Substantia nigra (tissue), 51 donors: ENCODE measurements at places on chromosomes 7 and 10.
A peak's percentile ranks its signal among the peaks of the same experiment; 100 is the strongest.

DNA sequence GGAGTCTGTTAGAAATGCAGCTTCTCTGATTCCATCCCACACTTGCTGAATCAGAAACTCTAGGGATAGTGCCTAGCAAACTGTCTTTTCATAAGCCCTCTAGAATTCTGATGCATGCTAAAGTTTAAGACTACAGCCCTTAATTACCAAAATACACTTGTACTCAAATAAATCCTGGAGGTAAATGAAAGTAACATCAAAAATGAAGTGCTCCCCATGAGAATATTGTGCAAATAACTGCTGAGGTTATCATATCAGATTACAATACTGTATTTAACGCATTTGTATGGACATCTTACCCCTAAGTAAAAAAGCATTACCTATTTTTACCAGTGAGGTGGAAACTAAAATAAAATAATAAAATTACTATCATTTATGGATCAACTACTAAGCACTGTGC is 104.7 kb downstream of the CHCHD3 start:
- no peak for DNase-seq

- DNase-seq: peak; percentile 21
These were observed 1.5 kb upstream of the GRIFIN start for GRCh38 chr7:2477447-2478398.

- DNase-seq: no peak
These were observed 18.9 kb downstream of the JMJD1C start for GRCh38 chr10:63446716-63447440.

- no peak for DNase-seq
These were observed at the start of gene KCNIP2 for GRCh38 chr10:101843032-101844021. Gene KCNIP2, minus strand, starts transcription at chr10:101843800. Its CDS starts 232 bp downstream, at chr10:101843568.

GRCh38 chr10:116721547-116722392 is 20.6 kb downstream of the HSPA12A start:
- no peak for DNase-seq

DNA sequence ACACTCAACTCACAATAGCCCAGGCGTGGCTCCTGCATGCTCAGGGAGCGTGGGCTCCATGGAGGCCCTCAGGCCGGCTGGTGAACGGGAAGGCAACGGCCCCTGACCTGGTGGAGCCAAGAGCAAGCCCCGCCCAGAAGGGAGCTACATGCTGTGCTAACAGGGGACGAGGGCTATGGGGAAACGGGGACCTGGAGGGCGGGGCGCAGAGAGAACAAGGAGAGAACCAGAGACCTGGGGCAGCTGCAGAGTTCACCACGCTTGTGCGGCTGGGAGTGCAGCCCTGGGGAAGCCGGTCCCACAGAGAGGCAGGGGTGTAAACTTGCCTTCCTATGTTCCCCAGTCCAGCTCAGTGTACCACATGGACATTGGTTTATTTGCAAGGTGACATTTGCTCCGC is 69.2 kb upstream of the PPP2R2D start:
- no peak for DNase-seq

GRCh38 chr7:127912901-127913300 is 118.3 kb downstream of the LRRC4 start:
- DNase-seq: no peak

DNA sequence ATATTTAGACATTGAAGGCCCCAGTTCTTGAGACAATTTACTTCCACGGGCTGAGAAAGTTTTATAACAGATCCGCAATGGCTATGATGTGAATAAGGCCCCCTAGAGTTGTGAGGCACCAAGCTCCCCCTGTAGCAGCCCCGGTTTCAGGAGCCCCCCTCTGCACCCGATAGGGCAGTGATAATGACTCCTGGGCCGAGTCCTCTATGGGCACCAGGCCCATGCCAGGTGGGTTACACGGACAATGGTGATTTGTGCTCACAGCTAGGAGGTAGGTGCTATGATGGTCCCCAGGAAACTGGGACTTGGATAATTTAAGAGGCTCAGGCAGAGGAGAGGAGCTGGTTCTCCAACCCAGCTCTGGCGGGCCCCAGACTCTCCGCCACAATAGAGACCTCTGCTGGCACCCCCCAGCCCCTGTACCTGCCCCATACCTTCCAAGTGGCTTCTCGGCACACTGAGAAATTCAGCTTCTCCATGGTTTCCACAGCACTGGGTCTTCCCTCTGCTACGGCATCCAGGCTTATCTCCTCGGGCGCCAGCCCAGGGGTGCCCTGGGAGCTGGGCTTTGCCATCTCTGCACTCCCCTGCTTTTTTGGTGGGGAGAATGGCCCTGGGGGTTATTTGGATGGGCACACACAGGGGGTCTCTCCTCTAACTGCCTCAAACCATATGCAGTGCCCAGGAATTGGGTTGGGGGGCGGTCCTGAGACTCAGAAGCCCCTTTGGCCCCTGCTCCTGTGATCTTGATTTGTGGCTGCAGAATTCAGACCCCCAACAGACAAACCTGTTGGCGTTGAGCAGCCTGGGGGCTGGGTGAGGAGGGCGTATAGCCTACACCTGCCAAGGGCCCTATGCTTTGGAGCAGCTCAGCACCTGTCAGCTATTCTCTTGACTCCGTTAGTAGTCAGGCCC is 12.2 kb upstream of the KCP start:
- DNase-seq: no peak

DNA sequence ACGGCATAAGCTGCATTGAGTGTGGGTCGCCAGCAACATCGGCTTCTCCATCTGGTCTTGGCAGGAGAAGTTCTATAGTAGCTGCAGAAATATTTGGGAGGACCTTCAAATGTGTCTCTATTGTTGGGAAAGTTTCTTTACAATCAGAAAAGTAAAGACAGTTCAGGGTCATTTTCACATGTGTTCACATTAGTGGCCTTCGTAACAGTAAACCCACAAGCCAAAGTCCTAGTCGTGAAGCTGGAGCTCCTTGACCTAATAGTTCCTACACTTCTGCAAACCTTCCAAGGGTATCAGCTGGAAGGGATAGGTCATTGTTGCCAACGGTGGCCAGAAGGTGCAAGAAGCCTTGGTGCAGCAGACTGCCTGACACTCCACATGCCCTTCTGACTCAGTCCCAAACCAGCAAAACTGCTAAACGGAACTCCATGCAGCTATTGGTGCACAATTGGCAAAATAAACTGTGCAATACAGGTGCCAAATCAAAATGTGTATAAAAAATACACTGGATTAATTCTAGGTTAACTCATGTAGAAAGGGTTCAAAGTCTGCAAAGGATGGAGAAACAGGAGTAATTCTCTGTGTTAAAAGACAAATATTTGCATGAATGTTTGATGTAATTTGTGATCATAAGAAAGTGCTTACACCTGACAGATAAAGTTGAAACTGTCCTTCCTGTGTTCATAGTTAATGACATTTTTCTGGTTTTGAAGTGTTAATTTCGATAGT is 102.8 kb upstream of the EGFR start:
- DNase-seq: no peak

GRCh38 chr10:12729885-12730284 is 271.6 kb downstream of the CCDC3 start:
- DNase-seq: no peak

GRCh38 chr7:103710247-103710646 is 264.2 kb upstream of the SLC26A5 start:
- DNase-seq: no peak

DNA sequence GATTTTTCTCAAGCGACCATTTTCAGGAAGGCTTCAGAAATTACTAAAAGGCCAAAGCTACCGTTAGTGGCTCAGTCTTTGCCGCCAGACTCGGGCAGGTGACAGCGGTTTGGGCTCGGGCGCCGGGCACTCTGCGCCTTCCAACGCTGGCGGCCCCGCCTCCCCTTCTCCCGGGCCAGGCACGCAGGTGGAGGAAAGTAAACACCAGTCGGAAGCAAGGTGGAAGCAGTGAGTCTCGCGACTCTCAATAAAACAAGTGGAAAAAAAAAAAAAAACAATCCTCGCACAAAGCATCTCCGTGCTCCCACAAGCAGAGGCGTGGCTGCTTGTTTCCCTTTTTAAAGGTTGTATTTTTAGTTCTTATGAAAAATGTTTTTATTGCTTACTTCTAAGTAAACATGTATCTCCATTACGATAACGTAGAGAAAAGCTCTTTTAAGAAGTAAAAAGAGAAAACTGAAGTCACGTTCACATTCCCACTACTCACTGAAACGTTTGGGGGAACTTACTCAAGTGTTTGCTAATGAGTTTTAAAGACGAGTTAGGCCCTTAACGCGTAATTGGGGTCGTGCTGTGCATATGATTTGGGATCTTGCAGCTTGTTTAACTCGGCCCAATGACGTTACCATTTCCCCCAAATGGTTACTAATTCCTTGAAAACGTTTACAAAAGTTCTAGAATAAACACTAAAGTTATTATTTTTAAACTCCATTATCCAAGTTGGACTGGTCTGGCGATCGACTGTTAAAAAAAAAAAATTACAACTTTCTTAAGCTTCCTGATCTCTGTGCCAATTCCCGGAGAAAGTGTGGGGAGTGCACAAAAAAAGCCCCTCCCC is 864 bp downstream of the CDCA7L start:
- DNase-seq: no peak

- DNase-seq: no peak
These were observed 30.0 kb upstream of the KDM7A start for GRCh38 chr7:140206616-140207389.

DNA sequence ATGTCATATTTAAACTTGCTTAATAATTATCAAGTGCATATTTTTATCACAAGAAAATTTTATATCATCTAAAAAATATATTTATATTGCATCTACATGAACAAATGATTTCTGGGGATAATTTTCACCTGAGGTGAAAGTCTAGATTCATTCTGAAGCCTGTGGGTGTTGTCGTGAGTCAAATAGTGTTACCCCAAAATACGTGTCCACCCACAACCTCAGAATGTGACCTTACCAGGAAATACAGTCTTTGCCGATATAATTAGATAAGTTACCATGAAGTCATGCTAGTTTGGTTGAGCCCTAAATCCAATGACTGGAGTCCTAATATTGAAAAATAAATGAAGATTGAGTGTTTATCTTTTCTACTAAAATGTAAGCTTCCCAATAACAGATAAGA is 203.0 kb upstream of the MDFIC start:
- no peak for DNase-seq

- no peak for DNase-seq
These were observed 6.3 kb downstream of the ACTL6B start for GRCh38 chr7:100649826-100650565.

- no peak for DNase-seq
These were observed 170.8 kb upstream of the KLF14 start for GRCh38 chr7:130904792-130905191.

DNA sequence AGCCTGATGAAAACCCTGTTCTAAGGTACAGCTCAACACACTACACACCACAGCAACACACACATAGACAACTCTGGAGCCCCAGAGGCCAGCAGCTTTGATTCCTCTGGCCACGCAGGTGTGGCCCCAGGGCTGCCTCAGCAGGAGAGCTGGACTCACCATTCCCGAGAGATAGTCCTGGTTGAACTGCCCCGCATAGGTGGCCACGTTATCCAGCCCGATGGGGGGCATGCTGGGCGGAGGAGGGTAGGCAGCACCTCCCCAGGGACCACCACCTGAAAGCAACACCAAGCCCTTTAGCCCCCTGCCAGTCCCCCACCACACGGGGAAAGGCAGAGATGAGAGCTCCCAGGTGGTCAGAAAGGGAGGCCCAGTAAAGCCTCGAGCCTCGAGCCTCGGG is 34.7 kb downstream of the ANXA11 start:
- no peak for DNase-seq

- DNase-seq: no peak
These were observed 26.6 kb upstream of the FAM20C start for GRCh38 chr7:165661-166337.

- no peak for DNase-seq
These were observed 769.3 kb downstream of the KCNMA1 start for GRCh38 chr10:76868098-76868977.
